ENCODE measurements at places on chromosomes 16 and 17. TPM values are rescaled to one million over a fixed set of nuclear protein-coding genes. Genes with fewer than 3 reads are reported as not detected.

The TPSG1 gene
- not detected for total RNA-seq

The ARL5C gene
- not detected for total RNA-seq

The PHLPP2 gene
- 9.0 TPM for total RNA-seq

The UTP4 gene
- 14.1 TPM for total RNA-seq

The HSD17B2 gene
- 181 TPM for total RNA-seq

The ASGR2 gene
- total RNA-seq = not detected

The TNP2 gene
- not detected for total RNA-seq

The TPPP3 gene
- 0.19 TPM for total RNA-seq

All from dermis blood vessel endothelial cell (primary cell).